ENCODE measurements at places on chromosomes 5 and 9.
A peak's percentile ranks its signal among the peaks of the same experiment; 100 is the strongest.

GRCh38 chr5:168126606-168127005, 164.8 kb upstream of the WWC1 start:
- no peak for DNase-seq

DNA sequence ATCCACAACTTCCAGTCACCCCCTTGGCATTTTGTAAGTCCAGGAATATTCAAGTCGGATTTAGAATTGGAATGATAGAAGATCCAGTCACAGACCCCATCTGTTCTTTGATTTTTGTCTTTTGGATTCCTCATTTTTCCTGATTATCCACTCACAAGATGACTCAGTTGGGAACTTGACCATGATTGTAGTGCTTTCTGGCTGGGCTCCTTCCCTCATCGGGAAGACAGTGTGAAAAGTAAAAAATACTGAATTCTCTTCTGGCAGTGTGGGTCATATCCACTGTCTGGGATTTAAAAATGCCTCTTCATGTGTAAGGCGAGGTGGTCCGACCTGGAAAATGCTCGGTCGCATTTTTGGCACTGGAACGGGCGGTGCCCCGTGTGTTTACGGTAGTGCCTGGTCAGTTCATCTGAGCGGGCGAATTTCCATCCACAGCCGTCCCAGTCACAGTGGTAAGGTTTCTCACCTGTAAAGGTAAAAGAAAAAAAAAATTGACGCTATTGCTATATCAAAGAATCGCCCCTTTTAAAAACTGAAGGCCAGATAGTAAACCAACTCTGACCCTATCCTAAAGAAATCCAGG, 4.0 kb downstream of the KLF4 start:
- no peak for DNase-seq

DNA sequence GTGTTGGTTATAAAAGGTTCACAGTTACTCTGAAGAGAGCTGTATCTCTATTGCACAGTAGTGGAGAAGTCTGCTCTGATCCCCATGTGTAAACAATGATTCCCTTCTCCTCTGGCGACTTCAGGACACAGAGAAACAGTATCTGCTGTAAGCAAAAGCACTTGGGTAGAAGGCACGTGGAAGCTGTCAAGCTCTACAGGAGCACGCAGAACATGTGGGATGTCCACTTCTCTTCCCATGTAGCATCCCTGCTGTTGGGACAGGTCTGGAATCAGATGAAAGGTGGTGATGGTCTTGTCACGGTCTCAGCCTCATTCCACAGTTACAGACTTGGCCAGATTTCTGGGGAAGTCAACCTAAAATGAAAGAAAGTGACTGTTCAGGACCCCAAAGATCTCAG, 9.4 kb upstream of the MAPK9 start:
- DNase-seq, result no peak

DNA sequence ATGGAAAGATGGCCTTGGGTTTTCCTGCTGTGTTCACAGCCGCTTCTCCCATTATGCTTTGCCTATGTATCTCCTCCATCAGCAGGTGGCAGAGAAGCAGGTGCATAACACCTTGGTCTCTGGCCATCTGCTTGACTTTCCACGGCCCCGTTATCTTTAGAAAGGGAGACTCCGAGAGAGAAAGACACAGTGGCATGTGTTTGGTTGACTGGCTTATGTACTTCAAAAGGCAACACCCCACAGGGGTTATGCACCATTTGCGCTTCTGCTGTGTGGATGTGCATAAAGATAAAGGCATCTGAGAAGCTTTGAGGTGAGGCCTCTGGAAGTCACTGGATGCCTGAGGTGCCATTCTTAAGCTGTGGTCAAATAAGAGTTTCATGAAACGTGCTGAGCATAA, 138.4 kb downstream of the EGFLAM start:
- DNase-seq, result no peak

DNA sequence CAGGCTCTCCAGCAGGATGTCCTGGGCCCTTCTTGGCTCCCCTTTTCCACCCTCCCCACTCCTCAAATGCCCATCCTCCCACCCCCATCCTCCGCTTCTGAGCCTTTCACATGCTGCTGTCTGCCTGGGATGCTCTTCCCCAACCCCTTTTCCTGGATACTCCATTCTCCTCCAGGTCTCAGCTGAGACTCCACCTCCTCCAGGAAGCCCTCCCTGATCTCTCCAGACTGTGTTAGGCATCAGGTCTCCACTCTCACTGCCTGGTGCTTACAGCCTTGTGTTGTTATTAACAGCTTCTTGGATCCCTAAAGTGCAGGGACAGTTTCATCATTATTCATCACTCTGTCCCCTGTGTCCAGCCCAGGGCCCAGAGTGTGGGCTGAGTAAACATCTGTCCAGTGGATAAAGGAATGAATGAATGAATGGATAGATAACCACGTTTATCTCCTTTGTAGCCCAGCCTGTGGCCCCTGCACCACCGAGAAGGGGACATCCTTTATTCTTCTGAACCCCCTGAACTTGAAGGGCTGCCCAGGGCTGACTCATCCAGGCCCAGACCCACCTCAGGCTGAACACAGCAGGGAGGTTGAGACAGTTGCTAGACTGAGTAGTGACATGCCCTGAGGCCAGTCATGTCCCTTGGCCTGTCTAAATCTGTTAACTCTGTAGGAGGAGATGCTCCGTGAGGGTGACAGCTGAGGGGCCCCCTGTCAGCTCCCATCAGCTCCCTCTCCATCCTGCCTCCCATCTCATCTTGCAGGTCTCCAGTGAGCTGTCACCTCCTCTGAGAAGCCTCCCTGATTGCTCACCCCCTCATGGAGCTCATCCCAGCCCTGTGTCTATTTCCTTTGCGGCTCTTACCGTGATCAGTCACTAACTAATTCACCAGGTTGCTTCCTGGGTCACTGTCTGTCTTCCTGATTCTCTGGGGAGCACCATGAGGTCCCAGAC, 14.6 kb upstream of the LAMC3 start:
- DNase-seq, result no peak

DNA sequence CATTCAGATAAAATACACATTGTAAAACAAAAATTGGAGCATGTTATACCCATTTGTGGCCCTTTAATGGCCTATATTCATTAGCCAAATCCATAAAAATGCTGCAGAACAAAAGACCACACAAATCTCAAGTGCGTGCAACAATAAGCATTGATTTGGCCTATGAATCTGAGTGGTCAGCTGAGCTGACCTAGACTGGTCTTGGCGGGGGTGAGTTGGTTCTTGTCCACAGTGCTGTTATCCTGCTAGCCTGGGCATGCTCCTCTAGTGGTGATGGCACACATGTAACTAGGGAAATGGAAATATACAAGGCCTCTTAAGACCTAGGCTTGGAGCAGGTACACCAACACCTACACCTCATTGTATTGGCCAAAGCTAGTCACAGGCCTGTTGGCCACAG, 122.2 kb upstream of the TBCA start:
- DNase-seq, result no peak

GRCh38 chr9:138049779-138050471, 172.3 kb downstream of the CACNA1B start:
- peak; percentile 7 for DNase-seq

DNA sequence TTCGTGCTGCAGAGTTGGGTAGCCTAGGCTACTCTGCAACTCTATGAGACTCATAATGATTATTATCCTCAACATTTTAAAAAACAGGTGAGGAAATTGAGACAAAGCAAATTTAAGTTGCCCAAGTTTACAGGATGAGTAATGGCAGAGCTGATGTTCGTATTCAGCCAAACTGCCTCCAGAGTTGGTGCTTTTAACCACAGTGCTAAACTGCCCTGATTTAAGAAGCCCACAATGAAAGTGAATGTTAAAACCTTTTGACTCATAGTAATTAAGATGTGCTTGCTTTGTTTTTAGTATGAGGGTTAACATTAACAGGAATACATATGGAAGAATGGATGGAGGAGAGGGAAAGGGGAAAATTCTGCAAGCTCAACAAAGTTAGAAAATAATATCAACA, 15.9 kb upstream of the GABRB2 start:
- no peak for DNase-seq

Data from CD4-positive, alpha-beta T cell treated with Interleukin-4 for 1 hour (primary cell).